RPMI7951 (cell line): ENCODE measurements at places on chromosomes 6 and 20.

DNA sequence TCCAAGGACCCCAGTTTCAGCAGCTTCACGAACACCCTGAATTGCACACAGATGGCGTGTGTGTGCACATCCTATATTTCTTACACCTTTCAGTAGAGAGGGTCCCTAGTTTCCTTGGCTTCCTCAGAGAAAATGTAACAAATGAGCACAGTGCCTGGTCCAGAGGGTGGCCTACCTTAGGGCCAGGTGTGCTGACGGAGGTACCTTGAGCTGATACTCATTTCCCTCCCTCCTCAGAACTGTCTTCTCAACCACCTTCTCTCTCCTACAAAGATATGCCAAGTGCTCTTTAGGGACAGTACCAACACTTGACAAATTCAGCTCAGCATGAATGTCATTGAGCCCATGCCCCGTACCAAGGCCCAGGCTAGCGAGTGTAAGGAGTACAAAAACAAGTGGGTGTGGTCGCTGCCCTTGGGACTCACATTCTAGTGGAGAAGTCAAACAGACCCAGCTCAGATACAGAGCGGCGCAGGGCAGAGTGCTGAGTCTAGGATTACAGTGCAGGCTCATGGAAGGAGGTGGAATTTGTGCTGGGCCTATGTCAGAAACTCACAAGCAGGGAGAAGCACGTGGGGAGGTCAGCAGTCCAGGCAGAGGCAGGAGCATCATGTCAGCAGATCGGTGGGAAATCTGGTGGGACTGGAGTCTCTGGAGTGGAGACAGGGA, 9.6 kb upstream of the BPHL start:
- DNase-seq = no peak

- DNase-seq = peak; percentile 60
Measured at GRCh38 chr6:52815167-52816092, 11.8 kb upstream of the GSTA1 start.

DNA sequence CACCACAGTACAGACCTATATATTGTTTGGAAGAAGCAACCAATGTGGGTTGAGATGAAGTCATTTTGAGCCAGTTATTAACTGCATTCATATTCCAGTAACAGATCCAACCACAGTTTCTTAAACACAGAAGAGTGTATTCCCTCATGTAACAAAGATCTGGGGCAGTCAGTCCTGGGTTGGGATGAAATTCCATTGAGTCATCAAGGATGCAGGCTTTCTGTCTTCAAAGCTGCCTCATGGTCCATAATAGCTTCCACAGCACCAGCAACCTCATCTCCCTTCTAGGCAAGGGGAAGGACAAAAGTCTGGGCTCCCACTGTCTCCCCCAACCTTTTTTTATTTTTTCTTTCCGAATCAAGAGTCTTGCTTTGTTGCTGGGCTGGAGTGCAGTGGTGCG, 2.9 kb upstream of the SOD2 start:
- no peak for DNase-seq

GRCh38 chr20:4999788-5000187, 1.5 kb downstream of the SLC23A2 start:
- no peak for DNase-seq

GRCh38 chr6:65998544-65998943, 291.5 kb upstream of the EYS start:
- no peak for DNase-seq

- peak; percentile 75 for DNase-seq
Measured at GRCh38 chr6:16238057-16238962, at the start of gene GMPR. Gene GMPR (plus strand): TSS chr6:16238587. CDS start chr6:16238694, 107 bp downstream.

DNA sequence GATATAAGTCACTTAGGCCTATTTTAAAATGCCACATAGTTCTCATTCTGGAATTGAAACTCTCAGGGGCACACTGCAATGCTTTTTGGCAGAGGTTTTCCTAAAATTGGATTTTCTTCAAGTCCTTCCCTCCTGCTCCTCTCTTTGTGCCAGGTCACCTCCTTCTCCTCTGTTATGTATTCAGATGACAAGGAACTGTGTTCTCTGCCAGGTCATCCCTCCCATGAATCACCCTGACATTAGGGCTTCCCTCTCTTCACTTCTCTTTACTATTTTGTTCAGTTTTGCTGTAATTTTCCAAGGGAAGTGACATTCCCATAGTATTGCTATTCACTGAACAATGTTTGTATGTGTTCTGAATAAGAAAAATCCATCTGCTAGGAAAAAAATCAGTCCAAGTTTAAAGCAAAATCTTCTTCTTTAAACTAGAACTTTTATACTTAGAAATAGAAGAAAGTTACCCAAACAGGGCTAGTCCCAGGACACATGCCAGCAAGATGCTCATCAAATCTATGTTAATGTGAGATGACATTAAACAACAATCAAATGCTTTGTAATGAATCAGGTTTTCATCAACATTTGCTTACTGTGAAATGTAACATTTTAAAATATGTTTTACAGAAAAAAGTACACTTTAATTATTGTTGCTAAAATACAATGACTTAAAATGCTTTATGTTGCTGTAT, 461.1 kb downstream of the MMUT start:
- DNase-seq = peak; percentile 35

DNA sequence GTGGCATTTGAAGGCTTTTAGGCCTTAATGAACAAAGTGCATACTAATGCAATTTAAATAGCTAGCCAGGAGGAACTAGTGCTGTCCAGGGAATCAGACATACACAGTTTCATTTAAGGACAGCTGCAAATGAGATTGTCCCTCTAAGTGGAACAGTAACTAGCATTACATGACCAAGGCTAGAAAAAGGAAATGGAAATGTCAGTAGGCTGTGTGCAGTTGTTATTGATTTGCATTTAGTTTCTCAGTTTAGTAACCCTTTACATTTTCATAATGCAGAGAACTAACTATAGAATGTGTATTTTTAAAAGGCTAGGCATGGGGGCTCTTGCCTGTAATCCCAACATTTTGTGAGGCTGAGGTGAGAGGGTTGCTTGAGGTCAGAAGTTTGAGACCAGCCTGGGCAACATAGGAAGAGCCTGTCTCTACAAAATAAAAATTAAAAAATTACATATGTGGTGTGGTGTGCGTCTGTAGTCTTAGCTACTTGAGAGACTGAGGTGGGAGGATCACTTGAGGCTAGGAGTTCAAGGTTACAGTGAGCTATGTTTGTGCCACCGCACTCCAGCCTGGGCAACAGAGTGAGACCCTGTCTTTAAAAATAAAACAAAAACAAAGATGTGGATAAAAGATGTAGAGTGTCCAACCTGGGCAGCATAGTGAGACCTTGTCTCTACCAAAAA, 468.0 kb downstream of the UTRN start:
- DNase-seq = no peak

GRCh38 chr6:67391955-67392354, 1243.1 kb upstream of the ADGRB3 start:
- no peak for DNase-seq

GRCh38 chr6:69948479-69949114, 82.2 kb downstream of the COL19A1 start:
- DNase-seq = no peak

- DNase-seq = no peak
Measured at GRCh38 chr20:21511850-21512633, 1.8 kb downstream of the NKX2-2 start.

DNA sequence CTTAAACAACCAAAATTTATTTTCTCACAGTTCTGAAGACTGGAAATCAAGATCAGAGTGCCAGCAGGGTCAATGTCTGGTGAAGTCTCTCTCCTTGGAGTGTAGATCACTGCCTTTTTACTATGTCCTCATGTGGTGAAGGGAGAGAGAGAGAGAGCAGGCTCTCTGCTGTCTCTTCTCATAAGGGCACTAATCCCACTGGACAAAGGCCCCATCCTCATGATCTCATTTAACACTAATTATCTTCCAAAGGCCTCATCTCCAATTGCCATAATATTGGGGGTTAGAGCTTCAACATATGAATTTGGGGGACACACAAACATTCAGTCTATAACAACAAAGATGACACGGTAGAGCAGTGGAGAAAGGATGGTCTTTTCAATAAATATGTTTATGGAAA, 27.4 kb downstream of the SOBP start:
- no peak for DNase-seq

- no peak for DNase-seq
Measured at GRCh38 chr20:53586640-53587039, 7.0 kb downstream of the ZNF217 start.

- DNase-seq = peak; percentile 58
Measured at GRCh38 chr20:1965520-1966351, 28.1 kb downstream of the PDYN start.
